Hepatocyte (in vitro differentiated cells): ENCODE measurements at places on chromosomes 5 and 9. TPM values are rescaled to one million over a fixed set of nuclear protein-coding genes. Genes with fewer than 3 reads are reported as not detected.

Gene GPR151
- total RNA-seq = 0.03 TPM in 1 of 2 replicates, not detected in the other

Gene PTGES2
- 29.4 and 36.5 TPM in 2 replicates for total RNA-seq

Gene TRIO
- 63.0 and 78.2 TPM in 2 replicates for total RNA-seq

Gene CCDC192
- not detected in 2 replicates for total RNA-seq

Gene KCTD16
- total RNA-seq = 2.3 and 3.4 TPM in 2 replicates

Gene SPAG8
- 0.10 and 1.4 TPM in 2 replicates for total RNA-seq

Gene CFAP90
- 0.08 and 0.30 TPM in 2 replicates for total RNA-seq

Gene DMRTA1
- total RNA-seq = 1.1 and 1.6 TPM in 2 replicates

Gene NUTM2F
- 0.32 and 0.87 TPM in 2 replicates for total RNA-seq

Gene NR4A3
- 2.2 and 2.4 TPM in 2 replicates for total RNA-seq

Gene EGFL7
- total RNA-seq = 50.0 and 52.9 TPM in 2 replicates

Gene CTSV
- total RNA-seq = 106 and 107 TPM in 2 replicates

Gene TMEM174
- not detected in 2 replicates for total RNA-seq

Gene NSD1
- total RNA-seq = 28.8 and 29.1 TPM in 2 replicates

Gene ANKRD34B
- not detected in 2 replicates for total RNA-seq

GRCh38 chr5:77167063-77167462, 43.4 kb upstream of the PDE8B start:
- DNase-seq = no peak

- no peak for DNase-seq
Observed at GRCh38 chr5:72786676-72787075, 29.8 kb upstream of the TNPO1 start.

DNA sequence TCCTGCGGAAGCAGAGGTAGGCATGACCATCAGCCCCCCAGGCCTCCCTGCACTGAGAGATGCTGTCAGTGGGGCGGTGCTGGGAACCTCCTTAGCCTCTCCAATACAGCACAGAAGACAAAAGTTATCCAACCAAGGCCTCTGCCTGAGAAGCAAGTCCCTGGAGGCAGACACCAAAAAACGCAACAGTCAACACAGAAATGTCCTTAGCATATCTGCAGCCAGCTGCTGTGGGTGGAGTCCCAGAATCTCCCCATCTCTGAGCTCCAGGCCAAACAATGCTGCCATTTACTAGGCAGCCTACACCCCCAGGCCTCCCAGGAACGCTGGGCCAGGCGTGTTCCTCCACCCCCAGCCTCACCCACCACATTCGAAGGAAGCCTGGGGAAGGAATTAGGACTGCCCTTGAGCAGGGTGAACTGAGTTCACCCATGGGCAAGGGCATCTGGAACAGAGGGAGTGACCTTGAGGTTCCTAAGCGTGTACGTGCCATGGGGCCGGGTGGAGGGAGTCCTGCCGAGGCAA, 43.7 kb downstream of the STK10 start:
- no peak for DNase-seq

- peak; percentile 34 for DNase-seq
Observed at GRCh38 chr5:11385251-11385900, 518.9 kb downstream of the CTNND2 start.

DNA sequence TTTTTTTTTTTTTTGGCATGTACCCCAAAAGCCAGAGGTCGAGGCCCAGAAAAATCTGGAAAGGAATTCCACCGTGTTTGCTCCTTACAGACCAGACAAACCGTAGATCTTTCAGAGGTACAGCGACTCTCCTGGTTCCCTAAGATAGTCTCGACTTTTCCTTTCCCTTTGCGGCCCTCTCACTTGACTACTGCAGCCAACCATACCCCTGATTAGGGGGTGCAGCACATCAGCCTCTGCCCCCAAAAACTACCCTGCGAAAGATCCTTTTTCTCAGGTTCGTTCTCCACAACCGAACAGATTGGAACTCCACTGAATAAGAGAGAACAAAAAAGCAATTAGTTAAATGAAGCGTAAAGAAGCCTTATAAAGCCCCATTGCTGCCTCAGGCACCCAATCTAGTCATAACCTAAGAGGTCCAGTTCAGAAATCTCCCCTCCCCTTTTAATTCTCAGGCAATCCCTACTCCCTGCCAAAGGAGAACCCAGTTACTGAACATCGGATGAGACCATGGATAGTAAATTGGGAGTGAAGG, 379 bp upstream of the TICAM2 start:
- no peak for DNase-seq

DNA sequence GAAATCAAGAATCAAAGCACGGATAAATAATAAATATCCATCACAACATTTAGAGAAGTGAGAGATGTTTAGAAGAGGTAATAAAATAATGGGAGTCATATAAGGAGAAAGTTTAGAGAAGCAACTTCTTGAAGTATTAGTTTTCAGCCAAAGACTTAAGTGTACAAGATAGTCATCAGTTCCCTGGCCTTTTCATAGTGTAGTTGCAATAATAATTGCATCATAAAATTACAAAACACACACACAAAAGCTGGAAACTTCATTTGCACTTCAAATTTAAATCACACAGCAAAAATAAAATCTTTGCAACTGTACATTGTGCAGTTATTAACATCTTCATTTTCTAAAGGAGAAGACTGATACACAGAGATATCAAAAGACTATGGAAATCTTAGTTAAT, 319.1 kb upstream of the RGMB start:
- no peak for DNase-seq

GRCh38 chr9:77806741-77807140, 158.6 kb upstream of the GNA14 start:
- DNase-seq = no peak

DNA sequence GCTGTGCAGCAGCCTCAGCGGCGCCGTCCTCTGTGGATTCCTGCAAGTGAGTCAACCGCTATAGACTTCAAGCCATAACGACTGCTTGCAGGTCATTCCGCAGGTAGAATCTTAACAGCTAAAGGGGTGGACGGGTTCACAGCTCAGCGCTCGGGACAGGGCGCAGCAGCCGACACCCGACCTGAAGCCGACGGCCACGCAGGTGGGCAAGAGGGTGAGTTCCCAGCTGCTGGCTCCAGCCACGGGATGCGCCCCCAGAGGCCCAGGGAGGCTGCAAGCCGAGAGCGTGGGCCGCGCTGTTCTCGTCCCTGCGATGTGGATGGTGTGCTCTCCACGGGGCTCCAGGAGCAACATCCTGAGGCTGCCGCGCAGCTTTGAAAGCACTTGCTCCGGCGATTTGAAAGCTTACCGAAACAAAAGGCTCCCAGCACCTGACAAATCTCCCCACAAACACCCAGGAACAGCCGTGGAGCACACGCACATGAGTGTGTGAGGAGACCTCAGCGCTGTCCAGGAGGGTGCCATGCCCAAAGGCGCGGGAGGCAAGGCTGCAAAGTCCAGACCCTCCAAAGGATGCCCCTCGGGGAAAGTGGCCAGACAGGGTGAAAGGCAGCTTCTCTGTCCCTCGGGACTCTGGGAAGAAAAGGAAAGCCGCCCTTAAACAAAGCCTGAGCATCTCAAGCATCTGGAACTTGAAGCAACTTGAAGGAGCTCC, 48.7 kb downstream of the EXD3 start:
- DNase-seq = no peak

GRCh38 chr5:159032656-159033350, 66.9 kb downstream of the EBF1 start:
- DNase-seq = no peak

DNA sequence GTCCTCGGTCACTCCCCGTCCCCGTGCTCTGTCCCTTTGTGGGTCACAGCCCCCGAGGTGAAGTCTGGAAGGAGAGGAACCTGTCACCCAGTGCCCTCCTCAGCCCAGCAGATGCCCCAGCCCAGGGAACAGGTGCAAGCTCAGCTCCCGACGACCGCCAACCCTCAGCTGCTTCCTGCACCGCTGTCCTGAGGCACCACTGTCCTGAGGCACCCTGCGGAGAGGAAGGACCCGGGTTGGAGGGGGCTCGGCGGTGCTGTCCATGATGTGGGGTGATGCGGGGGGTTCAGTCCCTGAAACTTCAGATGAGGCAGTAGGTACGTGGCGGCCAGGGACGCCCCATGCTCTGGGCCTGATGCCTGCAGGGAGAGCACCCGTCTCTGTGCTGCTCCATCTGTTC, 81.4 kb downstream of the COL5A1 start:
- DNase-seq = no peak

DNA sequence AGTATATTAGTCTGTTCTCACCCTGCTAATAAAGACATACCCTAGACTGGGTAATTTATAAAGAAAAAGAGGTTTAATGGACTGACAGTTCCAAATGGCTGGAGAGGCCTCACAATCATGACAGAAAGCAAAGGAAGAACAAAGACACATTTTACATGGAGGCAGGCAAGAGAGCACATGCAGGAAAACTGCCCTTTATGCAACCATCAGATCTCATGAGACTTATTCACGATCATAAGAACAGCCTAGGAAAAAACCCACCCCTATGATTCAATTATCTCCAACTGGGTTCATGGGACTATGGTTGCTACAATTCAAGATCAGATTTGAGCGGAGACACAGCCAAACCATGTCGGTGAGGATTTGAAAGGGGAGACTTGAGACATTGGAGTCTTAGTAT, 252.8 kb upstream of the PPP1R2B start:
- no peak for DNase-seq

DNA sequence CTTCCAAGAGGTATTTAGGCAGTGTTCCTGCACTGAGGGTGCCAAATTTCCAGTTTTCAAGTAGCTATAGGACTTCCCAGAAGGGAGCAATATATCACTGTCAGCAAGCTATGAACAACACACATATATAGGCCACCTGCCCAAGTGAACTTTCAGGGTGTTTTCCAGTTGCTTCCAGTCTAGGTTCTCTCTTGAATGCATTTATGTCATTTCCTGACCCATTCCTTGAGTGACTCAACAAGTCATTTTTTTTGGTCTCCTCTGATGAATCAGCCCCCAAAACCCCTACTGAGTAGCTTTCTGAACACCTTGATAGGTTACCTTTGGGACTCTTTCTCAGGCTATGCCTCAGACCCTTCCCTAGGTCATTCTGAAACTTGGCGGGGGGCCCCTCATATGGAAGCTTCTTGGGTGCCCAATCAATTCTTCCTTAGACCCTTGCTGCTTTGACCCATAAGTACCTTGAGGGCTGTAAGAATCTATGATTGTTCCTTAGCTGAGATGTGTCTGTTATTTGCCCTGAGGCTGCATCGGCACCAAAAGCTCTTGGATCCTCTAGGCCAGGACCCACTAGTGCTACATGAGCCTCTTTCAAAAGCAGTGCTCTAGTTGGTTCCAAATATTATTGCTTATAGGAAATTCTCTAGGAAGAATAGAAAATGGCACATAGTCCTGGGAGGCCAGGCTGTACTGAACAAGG, 12.4 kb downstream of the DNAJB5 start:
- no peak for DNase-seq

GRCh38 chr9:135269912-135270830, 182.7 kb downstream of the OLFM1 start:
- DNase-seq = no peak

- no peak for DNase-seq
Observed at GRCh38 chr5:24854350-24854749, 209.6 kb upstream of the CDH10 start.

- DNase-seq = no peak
Observed at GRCh38 chr5:122921826-122922225, 76.4 kb downstream of the SNX24 start.

DNA sequence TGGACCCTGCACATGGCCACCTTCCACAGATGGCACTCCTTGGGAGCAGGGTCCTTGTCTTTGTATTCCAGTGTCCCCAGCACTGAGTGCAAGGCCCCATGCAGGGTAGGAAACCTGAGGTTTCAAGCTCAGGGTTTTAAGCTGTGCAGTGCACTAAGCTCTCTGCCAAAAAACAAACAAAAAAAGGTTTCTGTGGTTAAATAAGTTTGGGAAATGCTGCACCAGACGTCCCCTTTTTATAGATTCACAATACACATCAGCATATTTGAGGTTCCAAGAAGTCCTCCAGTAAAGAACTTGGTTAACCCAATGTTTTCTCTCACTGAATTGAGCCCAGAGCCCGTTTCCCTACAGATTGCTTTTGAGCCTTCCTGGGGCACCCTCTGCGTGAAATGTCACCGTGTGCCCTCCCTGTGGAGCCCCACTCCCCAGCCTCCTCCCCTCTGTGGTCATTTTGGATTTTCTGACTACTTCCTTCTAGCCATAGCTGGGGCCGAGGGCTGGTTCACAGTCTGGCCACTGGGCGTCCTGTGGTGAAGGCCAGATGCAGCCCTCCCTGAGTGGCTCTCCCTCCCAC, 17.1 kb downstream of the DELE1 start:
- DNase-seq = no peak

GRCh38 chr9:37692622-37693221, 42.0 kb downstream of the FRMPD1 start:
- no peak for DNase-seq

DNA sequence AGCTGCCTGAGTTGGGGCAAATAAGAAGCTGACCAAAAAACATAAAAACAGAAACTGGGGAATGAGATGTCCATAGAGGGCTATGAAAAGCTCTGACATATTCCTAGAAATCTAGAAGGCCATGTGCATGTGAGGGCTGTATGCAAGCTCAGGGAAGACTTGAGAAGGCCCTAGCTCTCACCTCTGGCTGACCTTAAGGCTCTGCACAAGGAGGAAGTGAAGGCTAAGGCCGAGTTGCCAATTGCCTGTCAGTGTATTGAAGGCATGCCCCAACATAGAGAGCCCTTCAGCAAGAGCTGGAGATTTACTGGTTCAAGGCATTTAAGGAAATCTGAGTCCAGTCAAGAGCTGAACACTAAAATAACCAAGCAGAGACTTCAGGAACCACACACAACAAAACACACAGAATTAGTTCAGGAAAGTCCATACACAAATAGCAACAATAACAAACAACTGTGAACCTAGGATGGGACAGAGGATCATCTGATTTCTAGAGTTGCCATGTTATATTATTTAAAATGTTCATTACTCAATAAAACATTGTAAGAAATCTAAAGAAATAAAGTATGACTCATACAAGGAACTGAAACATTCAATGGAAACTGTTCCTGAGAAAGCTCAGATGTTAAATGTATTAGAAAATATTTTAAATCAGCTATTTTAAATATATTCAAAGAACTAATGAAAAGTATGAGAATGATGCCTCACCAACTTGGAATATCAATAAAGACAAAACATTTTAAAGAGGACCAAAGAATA, 161.8 kb downstream of the AUH start:
- DNase-seq = no peak

GRCh38 chr5:171598641-171599152, 179.2 kb downstream of the FGF18 start:
- no peak for DNase-seq

DNA sequence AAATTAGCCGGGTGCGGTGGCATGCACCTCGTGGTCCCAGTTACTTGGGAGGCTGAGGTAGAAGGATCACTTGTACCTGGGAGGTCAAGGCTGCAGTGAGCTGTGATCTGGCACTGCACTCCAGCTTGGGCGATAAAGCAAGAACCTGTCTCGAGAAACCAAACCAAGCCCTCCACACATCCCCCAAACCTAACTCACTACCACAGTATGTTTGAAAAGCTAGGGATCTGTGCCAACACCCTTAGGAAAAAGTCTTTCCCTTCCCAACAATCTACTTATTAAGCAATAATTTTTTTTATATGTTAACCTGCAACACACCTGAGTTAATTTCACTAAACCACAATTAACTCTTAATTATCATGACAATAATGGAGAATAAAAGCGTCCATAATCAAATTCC, 2.2 kb downstream of the UBTD2 start:
- DNase-seq = no peak
